ENCODE measurements at places on chromosomes 16 and 17.

GRCh38 chr17:14352136-14352535 is 51.3 kb downstream of the HS3ST3B1 start:
- DNase-seq, result no peak

GRCh38 chr17:73833775-73834488 is 189.7 kb upstream of the SDK2 start:
- no peak for DNase-seq

DNA sequence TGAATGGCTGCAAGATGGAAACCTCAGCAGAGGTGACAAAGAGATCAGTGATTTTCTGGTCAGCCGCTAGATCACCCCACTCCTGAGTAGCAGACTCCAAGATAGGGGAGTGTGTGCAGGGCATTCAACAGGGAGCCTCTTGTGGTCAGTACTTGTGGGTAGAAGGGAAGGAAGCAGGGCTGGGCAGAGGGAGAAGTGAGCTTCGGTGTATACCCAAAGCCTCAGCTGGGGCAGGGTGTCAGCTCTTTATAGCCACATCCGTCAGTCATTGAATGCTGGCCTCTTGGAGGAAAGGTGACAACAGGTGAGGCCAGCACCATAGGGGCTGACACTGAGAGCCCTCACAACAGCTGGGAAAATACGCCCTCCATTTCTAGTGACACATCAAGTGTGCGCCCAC is 2.2 kb upstream of the SLC12A3 start:
- DNase-seq, result no peak

DNA sequence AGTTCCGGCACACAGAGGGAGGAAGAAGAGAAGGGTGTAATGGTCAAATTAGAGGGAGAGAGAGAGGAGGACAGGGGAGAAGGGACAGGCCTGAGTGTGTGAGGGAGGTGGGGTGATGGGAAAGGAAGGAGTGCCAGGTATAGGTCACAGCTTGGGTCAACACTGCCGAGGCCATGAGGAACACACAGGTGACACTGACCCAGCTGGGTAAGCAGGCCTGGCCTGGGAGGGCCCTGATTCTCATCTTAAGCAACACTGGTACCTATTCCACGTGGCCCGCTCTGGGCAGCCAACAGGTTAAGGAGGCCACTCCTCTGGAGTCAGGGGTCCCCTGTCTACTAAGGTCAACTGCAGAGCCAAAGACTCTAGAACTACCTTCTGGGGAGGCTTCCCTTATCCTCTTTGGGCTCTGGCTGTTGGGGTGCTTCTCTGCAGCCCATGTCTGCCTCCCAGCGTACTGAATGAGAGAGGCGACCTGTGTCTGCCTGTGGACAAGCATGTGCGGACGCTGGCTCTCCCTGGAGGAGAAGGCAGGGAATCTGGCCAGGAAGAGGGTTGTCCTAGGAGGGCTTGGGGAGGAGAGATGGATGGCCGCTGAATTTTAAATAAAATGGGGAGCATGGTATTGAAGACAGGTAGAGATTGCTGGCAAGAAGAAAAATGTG is 57.6 kb downstream of the RGS9 start:
- no peak for DNase-seq

DNA sequence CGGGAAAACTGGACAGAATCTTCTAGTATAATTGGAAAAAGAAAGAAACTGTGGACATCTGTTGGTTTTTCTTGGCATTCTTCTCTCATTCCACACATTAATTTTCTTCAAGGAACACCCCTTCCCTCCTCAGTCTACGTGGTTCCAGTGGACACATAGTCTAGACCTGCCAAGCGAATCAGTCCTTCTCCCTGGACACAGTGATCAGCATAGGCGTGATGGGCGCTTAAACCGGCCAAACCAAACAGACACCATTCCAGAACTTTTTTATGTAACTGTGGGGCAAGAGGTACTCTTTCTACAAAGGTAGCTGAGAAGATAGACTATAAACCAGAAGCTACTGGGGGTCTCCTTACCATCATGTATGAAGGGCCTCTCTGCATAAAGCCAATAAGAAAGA is 121.8 kb upstream of the COX10 start:
- no peak for DNase-seq

DNA sequence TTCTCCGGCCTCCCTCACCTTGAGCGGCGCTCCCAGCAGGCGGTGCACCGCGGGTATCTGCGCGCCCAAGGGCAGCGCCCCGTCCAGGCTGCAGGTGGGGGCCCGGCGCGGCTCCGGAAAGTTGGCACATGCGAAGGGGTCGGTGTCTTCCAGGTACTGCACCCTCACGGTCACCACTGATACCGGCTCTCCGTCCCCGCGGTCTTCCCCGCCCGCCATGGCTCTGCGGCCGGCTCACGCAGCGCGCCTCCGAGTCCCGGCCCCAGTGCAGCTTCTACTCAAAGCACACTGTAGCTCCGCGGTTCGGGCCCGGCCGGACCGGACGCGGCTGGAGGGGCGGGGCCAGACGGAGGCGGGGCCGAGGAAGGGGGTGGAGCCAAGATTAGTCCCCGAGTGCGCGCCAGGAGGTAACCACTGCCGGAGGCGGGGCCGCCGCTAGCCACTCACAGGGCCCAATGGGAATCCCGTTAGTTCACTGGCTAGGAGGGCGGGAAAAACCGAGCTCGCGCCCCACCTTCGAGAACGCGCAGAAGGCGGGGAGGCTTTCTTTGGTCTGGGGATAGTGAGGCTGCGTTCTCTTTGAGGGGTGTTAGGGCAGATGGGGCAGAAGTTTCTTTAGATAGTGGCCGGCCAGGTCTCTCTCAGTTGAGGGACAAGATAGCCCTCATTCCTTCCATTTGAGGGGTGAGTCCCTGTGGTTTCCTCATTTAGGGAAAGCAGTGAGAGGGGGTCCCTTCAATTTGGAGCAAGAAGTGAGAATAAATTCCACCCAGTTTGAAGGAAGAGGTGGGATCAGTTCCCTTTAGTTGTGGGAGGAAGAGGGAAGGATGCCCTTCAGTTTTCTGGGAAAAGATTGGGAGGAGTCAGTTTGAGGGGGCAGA is at the start of gene FHOD1:
Gene FHOD1, minus strand, starts transcription at position 290 of the 881 bp plus-strand sequence. Its CDS starts 71 bp downstream, at position 219.
- no peak for DNase-seq

DNA sequence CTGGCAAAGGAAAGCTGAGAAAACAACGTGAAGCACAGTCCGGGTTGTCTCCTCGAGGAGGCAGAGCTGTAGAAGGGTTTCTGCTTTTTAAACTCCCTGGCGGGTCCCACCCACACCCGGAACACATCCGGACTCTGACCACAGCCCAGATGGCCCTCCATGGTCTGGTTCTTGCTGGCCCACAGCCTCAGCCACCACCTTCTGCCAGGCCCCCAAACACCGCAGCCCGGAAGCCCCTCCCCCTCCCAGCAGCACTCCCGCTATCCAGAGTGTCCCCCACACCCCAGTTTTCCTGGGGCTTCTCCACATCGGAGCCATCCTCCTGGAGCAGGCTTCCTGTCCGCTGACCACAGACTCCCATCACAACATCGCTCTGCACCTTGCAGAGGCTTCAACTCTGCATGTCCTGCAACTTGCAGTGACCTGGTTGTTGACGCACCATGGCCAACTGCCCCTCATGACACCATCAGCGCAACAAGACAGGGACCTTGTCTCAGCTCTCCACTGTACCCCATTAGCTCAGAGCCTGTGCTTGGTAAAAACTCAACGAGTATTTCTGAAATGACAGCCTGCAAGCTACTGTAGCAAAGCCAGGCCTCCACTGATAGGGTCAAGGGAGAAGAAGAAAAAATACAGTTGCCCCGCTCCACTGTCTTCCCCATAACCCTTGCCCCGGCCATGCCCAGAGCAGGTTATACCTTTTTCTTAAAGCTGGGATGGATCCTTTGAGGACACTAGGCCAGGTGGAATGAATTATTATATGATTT is 129.8 kb downstream of the C16orf78 start:
- DNase-seq, result no peak

DNA sequence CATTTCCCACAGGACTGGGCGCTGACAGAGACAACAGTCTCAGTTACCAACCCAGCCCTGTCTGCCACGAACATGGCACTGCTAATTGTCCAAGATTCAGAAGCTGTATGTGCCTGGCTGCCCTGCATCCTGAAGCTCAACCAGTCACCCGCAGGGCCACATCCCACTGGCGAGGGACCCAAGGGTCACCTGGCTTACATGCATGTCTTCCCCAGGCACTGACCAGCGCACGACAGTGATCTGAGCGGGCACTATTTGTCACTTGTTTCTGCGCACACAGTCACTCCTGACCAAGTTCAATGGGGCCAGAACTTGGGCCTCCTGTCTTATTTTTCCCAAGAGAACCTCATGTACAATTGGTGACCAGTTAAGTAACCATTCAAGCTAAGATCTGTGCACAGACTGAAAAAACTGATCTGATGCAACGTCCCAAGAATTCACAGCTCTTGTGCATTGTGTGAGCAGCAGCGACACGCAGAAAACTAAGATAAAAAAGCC is 13.1 kb downstream of the USP7 start:
- DNase-seq, result no peak

- no peak for DNase-seq
Observed at GRCh38 chr16:17367036-17367435, 103.7 kb downstream of the XYLT1 start.

DNA sequence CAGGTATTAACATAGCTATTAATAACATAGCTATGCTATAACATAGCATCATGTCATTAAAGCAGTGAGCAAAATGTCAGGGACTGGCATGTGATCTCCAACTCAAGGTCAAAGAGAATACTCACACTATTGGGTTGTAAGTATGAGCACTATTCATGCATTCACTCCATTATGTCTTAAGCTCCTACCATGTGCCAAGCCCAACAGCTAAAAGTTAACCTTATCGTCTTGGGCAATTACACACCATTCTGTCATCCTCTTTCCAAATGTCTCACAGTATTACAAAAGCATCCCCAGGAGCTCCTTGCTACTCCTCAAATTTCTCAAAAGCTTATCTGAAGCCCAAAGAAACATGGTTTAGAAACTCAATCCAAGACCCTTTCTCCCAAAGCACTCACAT is 22.0 kb upstream of the NOG start:
- no peak for DNase-seq

DNA sequence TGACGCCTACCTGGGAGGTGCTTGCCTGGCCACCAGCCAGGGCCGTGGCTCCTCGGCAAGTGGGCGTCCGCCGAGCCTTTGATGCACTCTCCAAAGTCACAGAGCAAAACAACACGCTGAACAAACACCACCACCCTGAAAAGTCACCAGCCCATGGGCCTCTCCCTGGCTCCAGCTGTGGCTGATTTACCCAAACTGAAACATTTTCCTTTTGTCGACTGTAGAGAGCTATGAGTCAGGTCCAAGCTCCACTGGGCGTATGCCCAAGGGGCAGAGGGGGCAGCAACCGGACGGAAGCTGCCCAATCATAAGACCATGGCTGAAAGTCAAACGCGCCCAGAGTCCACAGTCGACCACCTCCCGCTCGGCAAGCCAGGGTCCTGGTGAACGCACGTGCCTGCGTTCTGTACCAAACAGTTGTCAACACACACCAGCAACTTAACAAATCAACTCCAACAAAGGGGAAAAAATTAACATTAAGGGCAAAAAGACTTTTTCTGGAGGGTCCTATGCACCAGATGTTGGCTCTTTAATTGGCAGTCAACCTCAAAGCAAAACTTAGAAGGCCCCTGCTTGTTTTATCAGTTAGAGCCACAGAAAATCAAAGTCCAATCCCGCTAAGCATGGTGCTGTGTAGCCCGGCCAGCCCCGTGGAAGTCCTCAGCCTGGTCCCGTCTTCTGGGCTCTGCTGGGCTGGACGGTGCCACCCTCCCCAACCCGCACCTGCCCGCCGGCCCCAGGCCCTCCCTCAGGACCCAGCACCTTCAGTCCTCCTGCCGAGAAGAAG is 47.3 kb downstream of the TBC1D16 start:
- DNase-seq, result peak; percentile 25

DNA sequence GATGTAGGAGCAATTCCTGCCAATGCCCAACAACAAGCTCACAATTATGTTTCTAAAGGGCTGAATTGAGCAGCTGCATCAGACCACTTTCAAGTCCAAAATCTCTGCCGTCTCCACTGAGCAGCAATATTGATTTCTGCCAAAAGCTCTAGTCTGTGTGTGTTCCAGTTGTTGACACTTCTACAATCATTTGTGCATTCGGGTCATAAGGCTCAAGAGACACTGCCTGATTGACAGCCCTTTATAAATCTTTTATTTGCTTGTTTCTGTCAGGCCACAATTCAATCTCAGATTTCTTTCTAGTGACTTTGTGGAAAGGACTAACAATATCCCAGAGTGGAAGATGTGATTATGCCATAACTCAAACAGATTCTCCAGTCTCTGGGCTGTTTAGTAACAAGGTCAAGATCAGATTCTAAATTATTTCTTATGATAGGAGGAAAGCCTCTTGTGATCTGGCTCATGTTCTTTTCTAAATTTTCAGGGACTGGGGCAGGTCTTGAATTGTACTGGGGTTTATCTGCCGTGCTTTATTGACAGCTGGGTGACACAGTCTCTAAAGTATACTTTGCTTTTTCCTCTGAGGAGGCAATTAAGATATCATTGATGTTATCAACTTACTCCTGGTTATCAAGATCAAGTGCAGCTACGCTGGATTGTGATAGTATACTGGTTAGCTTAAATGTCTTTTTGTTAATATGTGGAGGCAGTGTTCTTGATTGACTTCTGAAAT is 377.1 kb downstream of the CNTNAP4 start:
- DNase-seq, result no peak

DNA sequence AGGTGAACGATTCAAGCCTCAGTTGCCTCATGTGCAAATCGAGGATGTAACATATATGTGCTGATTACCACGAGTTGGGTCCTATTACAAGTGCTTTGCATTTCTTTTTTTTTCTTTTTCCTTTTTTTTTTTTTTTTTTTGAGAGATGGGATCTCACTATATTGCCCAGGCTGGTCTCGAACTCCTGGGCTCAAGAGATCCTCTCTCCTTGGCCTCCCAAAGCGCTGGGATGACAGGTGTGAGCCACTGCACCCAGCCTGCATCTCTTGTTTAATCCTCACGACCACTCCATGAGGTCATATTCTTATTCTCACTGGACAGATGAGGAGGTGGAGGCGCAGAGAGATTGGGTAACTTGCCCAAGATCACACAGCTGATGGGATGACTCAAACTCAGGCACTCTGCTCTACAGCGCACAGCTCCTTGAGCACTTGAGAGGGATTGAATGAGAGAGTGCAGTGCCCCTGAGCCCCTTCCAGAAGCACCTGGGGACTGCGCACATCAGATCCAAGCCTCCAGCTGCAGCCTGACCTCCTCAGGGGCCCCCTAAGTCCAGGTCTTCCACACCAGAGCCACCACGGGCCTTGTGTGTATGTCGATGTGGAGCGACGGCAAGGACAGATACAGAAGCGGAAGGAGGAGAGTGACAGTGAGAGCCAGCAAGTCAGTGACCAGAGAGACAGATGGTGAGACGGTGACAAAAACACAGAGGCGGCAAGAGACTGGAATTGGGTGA is 4.9 kb downstream of the STX1B start:
- no peak for DNase-seq

All from kidney epithelial cell (primary cell).